ENCODE measurements at places on chromosomes 7 and 10.

- no peak for DNase-seq
These were observed 65.3 kb downstream of the RELN start for GRCh38 chr7:103924184-103924583.

DNA sequence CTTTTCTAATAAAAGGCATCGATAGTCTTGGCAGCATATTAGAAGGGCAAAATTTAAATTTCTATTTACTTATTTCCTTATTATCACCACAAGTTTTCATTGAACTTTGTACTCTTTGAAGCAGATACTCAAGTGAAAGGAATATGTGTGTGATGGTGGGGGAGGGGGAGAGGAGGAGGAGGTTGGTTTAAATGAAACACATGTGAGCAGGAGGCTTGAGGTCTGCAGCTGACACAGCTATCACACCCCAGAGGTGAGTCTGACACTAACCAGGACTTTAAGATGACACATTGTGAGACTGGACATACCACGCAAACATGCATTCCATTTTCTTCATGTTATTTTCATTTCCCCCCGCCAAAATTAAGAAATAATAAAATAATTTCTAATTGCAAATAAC lies 63.3 kb downstream of the CTTNBP2 start:
- DNase-seq = no peak

GRCh38 chr7:44463169-44463808 lies 27.2 kb downstream of the NUDCD3 start:
- DNase-seq = no peak

GRCh38 chr10:35427543-35427942 lies 91.2 kb downstream of the CCNY start:
- no peak for DNase-seq

GRCh38 chr10:4633186-4633585 lies 192.8 kb upstream of the AKR1E2 start:
- DNase-seq = no peak

- DNase-seq = peak; percentile 20
These were observed 240.9 kb upstream of the KAT6B start for GRCh38 chr10:74585231-74586087.

DNA sequence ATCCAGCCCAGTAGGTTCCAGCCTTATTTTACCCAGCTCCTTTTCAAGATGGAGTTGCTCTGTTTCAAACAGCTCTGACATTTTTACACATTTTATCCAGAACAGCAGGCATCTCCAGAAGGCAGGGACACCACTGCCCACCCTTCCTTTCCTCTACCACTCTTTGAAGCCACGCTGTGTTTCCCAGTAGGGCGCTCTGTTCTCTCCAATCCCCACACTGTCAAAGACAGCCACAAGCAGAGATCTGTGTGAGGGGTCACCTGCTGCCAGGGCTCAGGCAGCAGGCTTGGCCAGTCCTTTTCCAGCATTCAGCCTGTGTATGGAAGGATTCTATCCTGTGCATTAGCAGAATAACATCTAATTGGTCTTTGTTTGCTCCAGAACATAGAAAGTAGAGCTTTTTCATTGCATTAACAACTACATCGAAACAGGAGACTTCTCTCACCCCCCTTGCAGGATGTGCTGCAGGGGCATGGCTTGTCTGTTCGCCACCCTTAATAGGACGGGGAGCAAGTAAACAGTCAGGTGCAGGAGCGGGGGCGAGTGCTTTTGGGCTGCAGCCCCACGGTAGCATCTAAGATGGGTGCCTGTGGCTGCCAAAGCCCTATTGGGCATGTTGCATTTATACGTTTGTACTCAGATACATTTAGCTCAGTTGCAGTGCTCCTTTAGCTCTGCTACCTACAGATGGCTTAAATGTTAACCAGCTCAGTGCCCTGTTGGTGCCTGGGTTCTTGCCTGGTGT lies 326.1 kb downstream of the GALNT17 start:
- no peak for DNase-seq

DNA sequence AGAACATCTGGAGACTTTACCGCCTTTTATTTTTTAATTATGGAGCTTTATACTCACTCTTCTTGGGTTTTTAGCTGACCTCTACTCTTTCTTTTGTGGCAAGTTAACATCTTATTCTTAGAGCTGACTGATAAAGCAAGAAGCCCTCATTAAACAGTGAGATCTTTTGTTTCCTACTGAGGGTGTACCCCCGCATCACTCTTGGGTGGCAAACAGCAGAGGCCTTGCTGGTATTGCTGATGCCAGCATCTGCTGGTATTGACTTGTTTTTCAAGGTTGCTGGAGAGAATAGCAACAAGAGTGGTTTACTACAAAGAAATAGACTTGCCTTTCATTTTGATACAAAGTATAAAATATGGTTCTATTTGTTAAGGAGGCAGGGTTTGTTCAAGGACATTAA lies 154.7 kb downstream of the ARID5B start:
- no peak for DNase-seq

DNA sequence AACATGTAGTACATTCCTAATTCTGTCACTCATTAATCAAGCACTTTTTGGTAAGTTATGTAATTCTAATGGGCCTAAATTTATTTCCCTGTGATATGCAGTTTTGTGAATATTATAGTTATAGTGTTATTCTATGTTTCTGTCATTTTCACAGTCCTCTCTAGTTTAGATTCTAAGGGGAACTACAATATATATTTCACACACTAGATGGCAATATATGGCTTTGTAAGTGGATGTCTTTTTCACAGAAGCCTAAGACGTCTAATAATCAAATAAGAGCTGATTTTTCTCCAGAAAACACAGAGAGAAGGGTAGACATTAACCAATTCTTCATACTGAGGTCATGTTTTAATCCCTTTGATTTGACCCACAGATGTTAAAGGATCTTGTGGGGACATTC lies 18.0 kb downstream of the RNLS start:
- peak; percentile 51 for DNase-seq

DNA sequence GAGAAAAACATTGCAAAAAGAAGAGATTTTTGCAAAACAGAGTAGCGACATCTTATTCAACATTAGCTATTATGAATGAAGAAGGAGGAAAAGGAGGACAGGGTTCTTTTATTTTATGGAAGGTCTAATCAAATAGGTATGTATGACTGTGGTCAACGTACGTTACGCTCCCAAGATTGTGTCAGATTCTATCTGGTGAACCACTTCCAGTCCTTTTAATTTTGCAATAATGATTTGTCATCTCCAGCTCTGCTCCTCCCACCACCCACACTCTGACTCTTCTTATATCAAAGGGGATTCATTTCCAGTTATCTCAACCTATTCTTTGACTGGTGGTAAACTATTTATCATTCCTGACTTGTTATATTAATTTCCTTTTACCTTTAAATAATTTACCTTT lies 259.9 kb downstream of the CACNA2D1 start:
- peak; percentile 13 for DNase-seq

GRCh38 chr10:35367107-35367859 lies 31.0 kb downstream of the CCNY start:
- no peak for DNase-seq

GRCh38 chr10:78658645-78659597 lies 409.8 kb upstream of the ZMIZ1 start:
- no peak for DNase-seq

- no peak for DNase-seq
These were observed 29.6 kb downstream of the MAD1L1 start for GRCh38 chr7:2202901-2203765.

DNA sequence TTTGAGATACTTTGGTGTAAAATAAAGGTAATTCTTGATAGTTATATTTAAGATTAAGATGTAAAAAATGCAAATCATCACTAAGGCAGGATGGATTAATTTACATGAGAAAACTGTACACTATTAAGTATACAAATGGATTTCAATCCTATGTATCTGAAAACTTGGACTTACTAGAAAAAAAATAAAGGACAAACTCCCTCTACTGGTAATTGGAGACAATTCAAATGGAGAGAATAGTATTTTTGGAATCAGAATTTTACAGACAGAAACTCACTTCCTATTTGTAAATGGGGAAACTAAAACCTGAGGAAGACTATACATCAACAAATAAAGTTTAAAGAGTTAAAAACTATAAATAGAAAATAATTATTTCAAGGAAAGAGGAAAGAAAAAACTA lies 62.6 kb downstream of the CUL2 start:
- DNase-seq = no peak

DNA sequence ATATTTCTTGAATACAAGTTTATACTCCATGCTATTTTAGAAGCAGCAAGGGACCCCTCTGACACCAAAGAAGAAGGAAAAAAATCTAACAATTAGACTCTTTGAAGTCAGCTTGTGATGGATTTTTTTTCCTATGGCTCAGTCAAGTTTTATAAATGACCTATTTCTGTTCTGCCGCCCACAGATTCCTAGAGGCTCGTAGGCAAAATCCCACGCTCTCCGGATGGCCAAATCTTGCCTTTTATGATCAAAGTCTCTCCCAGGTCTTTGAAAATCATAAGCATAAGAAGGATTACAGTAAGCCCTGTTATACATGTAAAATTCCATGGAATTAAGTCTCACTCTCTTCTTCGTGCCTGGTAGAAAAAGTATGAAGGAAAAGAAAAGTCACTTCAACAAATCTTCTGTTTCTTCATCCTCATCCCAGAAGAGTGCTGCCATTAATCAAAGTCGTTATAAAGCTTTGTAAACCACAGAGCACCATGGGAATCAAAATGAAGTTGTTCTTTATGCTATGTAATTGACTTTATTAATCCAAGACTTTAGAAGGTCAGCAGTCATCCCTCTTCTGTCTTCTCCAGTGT lies 33.1 kb downstream of the ASB13 start:
- peak; percentile 25 for DNase-seq

GRCh38 chr10:106740-107139 lies 28.5 kb upstream of the ZMYND11 start:
- DNase-seq = no peak

DNA sequence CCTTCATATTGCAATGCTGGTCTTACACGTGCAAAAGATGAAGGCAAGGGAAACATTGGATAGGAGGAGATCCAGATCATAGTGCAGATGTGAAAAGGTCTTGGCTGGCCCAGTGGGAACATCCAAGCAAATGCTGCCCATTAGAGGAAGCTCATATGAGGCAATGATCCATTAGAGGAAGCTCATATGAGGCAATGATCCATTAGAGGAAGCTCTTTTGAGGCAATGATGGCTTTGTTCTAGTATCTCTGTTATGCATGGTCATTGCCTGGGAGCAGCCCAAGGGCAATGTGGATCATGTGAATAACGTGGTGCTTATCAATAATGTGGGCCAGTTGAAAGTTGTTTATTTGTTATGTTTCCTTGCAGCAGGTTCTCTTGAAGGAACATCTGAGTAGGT lies 37.8 kb downstream of the STEAP4 start:
- no peak for DNase-seq

- peak; percentile 96 for DNase-seq
These were observed 73.8 kb downstream of the CUL1 start for GRCh38 chr7:148772297-148773089.

- DNase-seq = peak; percentile 65
These were observed 37.2 kb downstream of the TMEM120A start for GRCh38 chr7:75957021-75957736.

DNA sequence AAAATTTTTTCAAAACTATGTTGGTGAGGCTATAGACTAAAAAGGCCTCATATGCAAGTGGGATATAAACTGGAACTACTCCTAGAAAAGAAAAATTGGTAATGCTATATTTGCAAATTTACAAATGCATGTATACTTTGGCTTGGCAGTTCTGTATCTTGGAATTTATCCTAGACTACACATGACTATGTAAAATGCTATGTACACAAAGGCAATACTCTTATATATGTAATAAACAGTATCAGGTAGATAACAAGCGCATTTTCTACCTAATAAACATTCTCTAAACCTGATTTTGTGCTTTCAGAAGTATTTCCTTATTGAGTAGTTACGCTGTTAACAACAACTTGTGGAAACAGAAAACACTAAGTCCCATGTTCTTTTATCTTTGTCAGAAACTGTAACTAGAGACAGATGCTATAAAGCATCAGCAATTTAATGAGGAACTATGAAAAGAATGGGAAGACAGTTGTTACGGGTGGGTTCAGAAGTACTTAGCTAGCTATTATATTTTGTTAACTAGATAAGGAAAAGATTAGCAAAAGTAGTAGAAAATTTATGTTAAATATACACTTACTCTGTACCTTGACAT lies 107.8 kb downstream of the ARHGAP12 start:
- no peak for DNase-seq

GRCh38 chr10:119466655-119467054 lies 75.9 kb downstream of the RGS10 start:
- no peak for DNase-seq

DNA sequence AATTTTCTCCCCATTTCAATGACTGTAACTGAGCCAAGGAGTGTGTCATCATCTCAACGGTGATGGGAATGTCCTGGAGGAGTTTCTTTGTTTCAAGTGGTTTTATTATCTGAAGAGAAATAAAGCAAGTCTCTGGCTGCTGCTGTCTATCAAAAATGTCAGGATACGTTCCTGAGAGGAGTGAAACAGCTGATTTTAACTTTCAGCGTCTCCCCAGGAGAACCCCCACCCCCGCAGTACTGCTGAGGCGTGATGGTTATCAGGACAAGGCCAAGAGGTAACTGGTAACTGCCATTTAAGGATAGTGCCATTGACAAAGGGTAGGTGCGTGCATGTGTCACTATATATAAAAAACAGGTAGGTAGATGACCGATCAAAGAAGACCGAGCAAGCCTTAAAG lies 70.3 kb upstream of the LRGUK start:
- DNase-seq = no peak

GRCh38 chr10:94036766-94037033 lies 43.0 kb downstream of the PLCE1 start:
- peak; percentile 20 for DNase-seq

DNA sequence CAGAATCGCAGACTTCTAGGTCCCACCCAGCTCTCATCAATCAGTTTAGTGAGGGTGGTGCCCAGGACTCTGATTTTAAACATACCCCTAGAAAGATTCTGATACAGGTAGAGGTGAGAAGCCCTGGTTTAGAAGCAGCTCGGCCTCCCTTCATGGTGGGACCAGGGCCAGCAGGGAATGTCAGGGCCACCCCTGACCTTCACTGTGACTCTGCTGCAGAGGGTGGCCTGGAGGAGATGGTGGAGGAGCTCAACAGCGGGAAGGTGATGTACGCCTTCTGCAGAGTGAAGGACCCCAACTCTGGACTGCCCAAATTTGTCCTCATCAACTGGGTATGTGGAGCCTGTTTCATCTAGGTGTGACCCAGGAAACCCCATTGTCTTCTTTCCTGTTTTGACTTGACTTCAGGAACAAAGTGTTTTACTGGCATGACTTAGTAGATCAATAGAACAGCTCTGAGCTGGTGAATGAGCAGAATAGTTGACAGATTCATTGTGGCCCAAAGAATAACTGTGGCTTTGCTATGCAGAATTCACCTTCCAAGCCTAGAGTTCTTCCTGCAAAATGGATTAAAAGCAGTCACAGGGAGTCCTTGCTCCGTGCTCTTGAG lies 7.2 kb downstream of the DBNL start:
- no peak for DNase-seq

DNA sequence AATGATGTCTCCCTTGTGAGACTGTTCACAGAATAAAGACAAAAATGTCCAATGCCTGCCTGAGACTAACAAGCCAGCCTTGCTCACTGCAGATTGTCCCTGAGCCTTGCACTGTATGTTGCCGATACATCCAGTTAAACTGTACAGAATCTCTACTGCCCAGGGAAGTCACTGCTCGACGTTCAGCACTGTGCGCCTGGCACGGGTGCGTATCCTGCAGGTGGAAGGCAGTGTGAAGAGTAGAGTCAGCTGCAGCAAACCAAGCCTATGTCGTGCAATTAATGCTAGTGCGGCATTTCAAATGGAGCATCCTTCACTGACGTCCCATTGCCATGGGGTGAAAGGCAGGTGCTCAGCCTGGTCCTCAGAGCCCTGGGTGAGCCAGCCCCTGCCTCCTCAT lies 132.9 kb downstream of the TNS3 start:
- DNase-seq = no peak

- peak; percentile 6 for DNase-seq
These were observed 4.3 kb downstream of the SHH start for GRCh38 chr7:155807789-155808548.
